Stimulated activated memory B cell treated with anti-CD40 and anti-IgM and Interleukin-4, amounts not matched to agents 10 μg/mL and 1 μg/mL and 100 μg/mL, for 72 hours (primary cell): ENCODE measurements at places on chromosomes 2 and 18.

DNA sequence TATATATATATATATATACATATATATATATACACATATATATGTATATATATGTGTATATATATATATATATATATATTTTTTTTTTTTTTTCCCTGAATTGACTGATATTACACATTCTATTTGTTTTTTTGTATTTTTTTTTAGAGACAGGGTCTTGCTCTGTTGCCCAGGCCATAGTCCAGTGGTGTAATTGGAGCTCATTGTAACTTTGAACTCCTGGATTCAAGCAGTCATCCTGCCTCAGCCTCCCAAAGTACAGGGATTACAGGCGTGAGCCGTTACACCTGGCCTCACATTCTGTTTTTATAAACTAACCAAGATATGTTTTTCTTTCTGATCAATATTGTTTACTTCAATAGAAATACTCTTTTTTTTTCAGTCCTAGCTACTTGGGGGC, 26.2 kb downstream of the NCAPH start:
- no peak for ATAC-seq

DNA sequence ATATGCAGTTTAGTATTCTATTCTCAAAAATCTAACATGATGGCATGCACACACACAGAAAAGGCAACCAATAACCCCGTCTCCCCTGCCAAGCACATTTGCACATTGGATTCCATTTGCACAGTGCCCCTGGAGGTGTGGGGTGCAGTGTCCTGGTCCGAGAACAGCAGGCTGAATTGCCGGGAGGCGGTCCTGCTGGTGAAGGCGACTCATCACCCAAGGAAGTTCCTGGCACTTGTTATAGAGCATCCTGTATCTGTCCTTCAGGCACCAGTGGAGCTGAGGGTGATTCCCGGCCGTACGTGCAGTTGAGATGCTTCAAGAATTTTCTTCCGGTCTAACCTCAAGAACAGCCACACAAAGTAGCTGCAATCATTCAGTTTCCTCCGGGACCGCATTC, 73.0 kb upstream of the RAB12 start:
- no peak for ATAC-seq

- ATAC-seq, result no peak
Observed at GRCh38 chr2:229249536-229249935, 21.6 kb downstream of the PID1 start.

- ATAC-seq, result no peak
Observed at GRCh38 chr2:202133200-202133908, 60.3 kb downstream of the KIAA2012 start.

DNA sequence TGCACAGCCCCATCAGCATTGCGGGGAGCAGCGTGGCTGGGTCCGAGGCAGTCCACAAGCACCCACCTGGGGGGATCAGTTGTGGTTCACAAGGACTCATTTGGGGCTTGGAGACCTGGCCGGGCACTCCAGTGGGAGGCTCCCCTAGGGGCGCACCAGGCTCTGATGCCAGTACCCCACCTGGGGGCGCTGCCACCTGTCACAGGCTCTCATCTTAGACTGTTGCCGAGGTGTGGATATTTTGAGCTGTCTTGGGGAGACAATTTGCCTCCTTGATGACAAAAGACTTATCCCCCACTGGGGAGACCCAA, 3.0 kb downstream of the ADRA2B start:
- no peak for ATAC-seq

- no peak for ATAC-seq
Observed at GRCh38 chr18:63220903-63221302, 98.7 kb downstream of the BCL2 start.

DNA sequence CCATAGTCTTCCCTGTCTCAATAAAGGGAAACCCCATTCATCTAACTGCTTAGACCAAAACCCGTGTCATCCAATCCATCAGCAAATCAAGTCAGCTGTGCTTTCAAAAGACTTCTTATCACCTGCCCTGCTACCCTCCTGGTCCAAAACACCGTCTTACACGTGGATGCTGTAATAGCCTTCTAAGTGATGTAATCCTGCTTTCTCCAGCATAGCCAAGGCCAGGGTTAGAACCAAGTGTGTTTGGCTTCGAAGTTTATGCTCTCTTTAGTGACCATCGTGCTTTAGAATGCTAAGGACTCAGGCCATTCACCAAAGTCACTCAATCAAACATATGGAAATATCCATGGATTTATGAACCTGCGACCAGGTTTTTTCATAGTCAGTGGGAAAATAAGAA, 25.5 kb downstream of the NEB start:
- ATAC-seq, result no peak

- ATAC-seq, result no peak
Observed at GRCh38 chr2:86789687-86790133, 1.0 kb downstream of the CD8A start.

DNA sequence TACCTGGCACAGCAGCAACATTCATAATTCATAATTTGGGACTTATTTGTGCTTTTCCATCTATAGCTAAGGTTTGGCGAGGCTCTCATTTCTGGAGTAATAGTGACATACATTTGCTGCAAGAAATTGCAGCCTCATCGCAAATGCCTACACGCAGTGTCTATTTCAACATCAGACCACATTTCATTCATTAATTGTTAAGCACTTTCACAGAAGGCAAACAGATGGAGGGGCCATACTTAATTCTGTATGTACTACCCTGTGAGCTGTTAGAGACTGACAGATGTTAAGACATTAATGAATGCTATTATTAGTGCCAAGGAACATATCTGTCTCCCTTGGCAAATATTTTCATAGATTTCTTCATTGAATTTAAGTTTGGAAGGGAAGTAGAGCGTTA, 125.7 kb downstream of the UXS1 start:
- no peak for ATAC-seq

GRCh38 chr2:64929333-64929732, 59.9 kb upstream of the SLC1A4 start:
- ATAC-seq, result no peak

DNA sequence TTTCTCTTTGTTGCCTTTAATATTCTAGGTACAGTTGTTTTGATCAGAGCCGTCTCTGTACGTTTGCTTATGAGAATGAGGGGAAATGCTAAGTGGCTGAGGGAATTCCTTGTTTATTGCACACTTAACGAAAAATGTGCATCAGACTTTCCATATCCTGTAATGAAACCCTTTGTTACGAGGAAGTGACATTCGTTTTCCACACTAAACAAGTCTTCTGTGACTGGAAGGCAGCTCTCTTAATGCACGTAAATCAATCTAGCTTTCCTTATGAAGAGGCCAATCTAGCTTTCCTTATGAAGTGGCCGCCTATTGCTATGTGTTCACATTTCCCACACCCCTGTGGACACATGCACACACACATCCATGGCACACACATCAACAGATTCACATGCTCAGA, 186.2 kb downstream of the SNTG2 start:
- no peak for ATAC-seq

DNA sequence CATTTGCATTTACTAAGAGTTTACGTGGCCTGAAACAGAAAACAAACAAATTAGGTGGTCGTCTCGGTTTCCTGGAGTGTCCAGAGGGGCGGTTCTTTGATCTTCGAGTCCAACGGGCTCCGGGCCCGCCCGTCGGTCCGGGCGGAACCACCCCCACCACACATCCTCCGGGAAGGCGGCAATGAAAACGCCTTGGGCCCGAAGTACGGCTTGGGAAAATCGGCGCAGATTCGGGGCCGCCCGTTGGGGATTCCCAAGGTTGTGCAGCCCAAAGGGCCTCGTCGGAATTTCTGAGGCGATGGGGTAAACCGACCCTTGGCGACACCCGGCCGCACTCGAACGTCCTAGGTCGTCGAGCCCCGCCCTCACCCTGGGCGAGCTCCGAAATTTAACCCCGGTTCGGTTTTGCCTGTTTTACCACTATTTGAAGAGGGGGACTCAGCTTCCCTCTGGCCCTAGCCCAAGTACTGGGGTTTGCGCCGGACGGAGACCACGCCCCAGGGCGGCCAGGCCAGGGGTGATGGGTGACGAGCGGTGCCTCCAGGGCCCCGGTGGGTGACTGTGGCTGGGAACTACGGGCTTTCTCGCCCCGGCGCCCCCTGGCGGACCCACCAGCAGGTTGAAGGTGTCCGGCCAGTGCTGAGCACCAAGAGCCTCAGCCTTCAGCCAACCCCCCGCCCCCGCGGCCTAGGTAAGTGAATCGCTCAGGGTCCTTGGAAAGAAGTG, 1.9 kb upstream of the CFAP53 start:
- peak; percentile 88 for ATAC-seq

DNA sequence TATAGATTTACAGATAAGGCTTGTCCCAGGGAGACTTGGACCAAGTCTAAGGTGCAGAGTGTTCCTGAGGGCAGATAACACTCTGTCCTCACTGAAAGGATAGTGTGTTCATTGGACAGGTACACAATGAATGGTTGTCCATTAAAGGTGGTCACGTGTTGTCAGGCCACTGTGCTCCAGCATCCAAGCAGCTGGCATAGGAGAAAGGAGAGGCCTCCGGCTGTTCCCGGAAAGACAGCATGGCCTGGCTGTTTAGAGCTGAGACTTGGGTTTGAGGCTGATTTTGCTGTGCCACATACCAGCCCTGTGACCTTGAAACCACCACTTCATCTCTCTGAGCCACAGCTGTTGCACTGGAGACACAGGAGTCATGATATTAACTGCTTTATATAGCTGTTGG, 19.6 kb upstream of the SULT1C3 start:
- no peak for ATAC-seq

GRCh38 chr2:102436323-102436722, 13.4 kb downstream of the IL18RAP start:
- no peak for ATAC-seq

GRCh38 chr2:239805414-239805813, 219.7 kb downstream of the NDUFA10 start:
- no peak for ATAC-seq

- no peak for ATAC-seq
Observed at GRCh38 chr2:188209218-188209617, 82.5 kb upstream of the GULP1 start.

- ATAC-seq, result no peak
Observed at GRCh38 chr2:204900910-204901309, 355.6 kb downstream of the PARD3B start.

- ATAC-seq, result no peak
Observed at GRCh38 chr2:169184074-169184473, 114.7 kb downstream of the DHRS9 start.

DNA sequence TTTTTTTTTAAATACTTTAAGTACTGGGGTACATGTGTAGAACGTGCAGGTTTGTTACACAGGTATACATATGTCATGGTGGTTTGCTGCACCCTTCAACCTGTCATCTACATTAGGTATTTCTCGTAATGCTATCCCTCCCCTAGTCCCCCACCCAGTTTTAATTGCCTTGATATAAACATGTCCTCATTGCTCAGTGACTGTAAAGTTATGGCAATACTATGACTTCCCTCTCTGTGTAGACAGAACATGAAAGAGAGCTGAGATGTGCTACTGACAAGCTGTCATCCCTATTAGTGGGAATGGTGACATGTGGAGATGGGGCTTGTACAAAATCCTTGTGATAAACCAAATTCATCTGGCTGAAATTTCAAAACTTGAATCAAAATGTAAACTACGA, 449.7 kb upstream of the TRIB2 start:
- no peak for ATAC-seq

GRCh38 chr2:45769854-45770576, 118.5 kb downstream of the PRKCE start:
- ATAC-seq, result no peak

GRCh38 chr2:146229508-146230155, 1615.2 kb upstream of the ACVR2A start:
- ATAC-seq, result no peak

- ATAC-seq, result no peak
Observed at GRCh38 chr2:218397463-218397819, 2.2 kb upstream of the CTDSP1 start.

GRCh38 chr2:240811346-240812300, 8.4 kb downstream of the KIF1A start:
- no peak for ATAC-seq

GRCh38 chr2:20027705-20028434, 15.4 kb upstream of the MATN3 start:
- no peak for ATAC-seq

DNA sequence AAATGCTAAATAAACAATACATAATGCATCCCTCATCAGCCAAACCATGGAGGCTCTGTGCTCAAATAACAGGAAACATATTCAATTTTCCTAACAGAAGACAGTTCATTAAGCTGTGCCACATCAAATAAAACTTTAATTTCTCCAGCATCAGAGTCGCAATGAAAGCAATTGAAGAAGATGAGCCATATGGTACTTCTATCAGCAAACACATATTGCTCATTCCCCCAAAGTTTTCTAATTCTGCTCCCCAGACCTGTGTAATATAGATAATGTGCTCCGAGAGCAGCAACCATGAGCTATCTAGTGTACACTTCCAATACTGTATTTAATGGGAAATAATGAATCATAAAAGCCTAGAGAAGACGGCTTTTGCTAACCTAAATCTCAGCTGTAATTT, 263.2 kb downstream of the MEIS1 start:
- no peak for ATAC-seq

- ATAC-seq, result peak; percentile 21
Observed at GRCh38 chr18:61995618-61996017, 102.8 kb upstream of the RNF152 start.

GRCh38 chr2:207093234-207093633, 72.5 kb downstream of the KLF7 start:
- no peak for ATAC-seq

- ATAC-seq, result no peak
Observed at GRCh38 chr2:70835643-70836042, at the start of gene CD207. TSS of gene CD207 (minus strand) at chr2:70835816. CDS start at chr2:70835776, 40 bp downstream.

GRCh38 chr2:28754321-28754720, 2.7 kb downstream of the PPP1CB start:
- ATAC-seq, result no peak
